ENCODE measurements at places on chromosomes 7 and 10.

DNA sequence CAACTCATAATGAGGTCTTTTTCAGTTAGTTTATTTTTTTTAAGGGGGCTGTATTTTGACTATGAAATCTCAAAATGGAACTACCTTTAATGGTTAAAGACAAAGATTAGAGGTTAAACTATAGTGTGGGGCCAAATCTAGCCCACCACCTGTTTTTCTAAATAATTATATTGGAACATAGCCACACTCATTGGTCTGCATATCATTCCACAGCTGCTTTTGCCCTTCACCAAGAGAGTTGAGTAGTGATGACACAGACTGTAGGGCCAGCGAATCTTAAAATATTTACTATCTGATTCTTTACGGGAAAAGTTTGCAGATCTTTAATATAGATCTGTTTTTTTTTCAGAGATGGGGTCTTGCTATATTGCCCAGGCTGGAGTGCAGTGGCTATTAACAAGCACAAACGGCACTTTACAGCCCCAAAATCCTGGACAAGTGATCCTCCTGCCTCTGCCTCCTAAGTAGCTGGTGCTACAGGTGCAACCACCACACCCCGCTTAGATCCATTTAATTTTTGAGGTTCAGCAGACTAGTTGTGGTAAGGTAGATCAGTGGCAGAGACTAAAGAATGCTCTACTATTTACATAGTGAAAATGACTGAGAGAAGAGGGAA, 25.8 kb downstream of the EPC1 start:
- no peak for DNase-seq

DNA sequence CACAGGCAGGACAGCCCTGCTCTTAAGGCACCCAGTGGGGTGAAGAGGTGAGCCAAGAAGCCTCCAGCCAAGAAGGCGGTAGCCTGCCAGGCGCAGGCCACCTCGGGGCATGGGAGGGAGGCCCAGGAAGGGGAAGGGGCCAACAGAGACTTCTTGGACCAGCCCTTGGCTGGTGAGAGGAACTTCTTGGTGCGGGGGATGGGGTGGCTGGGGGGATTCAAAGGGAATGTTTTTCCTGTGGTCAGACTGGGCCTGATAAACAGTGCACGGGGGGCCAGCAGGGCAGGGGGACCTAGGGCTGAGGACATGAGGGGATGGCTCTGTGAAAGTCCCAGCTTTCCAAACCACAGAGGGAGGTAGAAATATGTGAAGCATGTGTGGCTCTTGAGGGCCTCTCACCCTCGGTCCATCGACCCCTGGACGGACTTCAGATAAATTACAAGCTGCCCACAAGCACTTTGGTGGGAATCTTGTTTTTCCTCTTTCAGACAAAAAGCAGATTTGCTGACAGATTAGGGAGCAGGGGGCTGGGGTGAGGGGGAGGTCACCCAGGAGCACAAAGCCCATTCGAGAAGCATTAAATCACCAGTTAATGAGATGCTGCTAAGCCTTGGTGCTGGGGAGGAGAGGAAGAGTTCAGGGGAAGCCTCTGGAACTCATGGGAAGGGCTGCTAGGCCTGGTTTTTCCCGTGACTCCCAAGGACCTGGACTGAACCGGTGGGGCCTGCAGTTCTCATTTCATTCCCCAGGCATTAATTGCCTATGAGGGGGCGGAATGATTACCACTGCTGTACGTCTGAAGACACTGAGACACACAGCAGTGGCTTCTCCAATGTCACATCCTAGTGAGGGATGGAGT, 11.3 kb downstream of the CRYGN start:
- no peak for DNase-seq

DNA sequence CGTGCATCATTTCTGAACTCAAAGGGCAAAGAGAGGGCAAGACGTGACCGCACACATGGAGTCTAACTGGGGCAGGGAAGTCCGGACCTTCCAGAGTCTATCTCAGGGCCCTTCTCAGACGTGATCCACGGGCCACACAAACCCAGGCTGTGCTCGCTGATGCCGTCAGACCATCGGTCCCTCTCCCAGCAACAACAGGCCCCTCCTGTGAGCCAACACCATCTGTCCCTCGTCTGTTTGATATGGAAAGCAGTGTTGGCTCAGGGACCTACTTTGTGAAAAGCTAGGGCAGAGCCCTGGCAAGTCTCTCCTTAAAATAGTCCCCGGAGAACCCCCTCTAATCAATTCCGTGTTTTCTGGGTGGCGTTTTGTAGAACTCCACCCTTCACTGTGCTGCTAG, 208.8 kb downstream of the TCERG1L start:
- DNase-seq = no peak

DNA sequence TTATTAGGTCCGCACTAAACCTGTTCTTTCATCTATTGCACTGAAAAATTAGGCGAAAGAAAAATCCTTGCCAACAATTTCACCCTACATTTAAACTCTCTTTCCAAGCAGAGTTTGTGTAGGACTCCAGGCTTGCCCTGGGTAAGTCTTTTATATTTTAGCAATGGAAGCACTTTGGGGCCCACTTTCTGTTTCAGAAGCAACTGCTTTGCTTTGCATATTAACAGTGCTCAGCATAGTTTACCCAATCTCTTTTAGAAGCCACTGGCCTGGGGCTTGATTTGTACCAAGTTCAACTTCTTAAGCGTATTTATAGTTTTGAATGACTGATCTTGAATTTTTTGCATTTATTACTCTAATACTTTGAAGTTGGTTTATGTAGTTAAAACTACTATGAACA, 78.8 kb upstream of the MDFIC start:
- no peak for DNase-seq

- no peak for DNase-seq
Observed at GRCh38 chr7:20240080-20240926, 23.1 kb upstream of the MACC1 start.

DNA sequence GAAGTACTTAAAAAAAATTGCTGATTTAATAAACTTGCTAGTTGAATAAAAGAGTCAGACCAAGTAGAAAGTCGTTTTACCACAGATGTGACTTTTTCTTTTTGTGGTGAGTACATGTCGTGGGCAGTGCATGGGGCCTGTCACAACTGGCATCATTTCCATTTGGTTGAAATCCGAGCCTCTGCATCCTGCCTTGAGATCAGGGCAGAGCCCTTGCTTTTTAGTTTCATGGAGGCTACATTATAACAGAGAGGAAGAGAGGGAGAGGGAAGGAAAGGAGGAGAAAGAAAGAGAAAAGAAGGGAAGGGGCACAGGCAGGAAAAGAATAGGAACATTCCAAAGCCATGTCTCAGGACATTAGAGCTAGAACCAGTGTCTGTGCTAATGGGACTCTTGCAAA, 20.4 kb upstream of the INSYN2A start:
- no peak for DNase-seq

- DNase-seq = no peak
Observed at GRCh38 chr7:1669064-1669951, 769 bp upstream of the ELFN1 start.

GRCh38 chr7:91019686-91020385, 244.4 kb upstream of the FZD1 start:
- no peak for DNase-seq

DNA sequence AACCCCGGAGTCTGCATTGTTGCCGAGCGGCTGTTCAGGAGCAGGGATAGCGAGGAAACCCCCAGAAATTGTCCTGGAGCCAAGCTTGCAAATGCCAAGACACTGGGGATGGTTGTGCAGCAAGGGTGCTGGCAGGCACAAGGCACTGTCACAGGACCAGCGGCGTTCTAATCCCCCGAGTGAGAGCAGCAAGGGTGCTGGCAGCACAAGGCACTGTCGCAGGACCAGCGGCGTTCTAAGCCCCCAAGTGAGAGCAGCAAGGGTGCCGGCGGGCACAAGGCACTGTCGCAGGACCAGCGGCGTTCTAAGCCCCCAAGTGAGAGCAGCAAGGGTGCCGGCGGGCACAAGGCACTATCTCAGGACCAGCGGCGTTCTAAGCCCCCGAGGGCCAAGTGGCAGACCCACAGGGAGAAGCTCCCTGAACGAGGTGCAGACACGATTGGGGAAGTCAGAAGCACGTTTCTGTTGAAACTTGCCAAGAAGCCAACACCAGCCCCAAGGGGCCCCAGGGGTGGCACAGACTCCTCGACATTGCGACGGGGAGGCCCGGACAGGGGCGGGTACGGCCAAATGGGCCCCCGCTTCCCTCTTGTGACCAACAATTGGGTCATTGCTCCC, 40.4 kb upstream of the INPP5A start:
- DNase-seq = no peak

DNA sequence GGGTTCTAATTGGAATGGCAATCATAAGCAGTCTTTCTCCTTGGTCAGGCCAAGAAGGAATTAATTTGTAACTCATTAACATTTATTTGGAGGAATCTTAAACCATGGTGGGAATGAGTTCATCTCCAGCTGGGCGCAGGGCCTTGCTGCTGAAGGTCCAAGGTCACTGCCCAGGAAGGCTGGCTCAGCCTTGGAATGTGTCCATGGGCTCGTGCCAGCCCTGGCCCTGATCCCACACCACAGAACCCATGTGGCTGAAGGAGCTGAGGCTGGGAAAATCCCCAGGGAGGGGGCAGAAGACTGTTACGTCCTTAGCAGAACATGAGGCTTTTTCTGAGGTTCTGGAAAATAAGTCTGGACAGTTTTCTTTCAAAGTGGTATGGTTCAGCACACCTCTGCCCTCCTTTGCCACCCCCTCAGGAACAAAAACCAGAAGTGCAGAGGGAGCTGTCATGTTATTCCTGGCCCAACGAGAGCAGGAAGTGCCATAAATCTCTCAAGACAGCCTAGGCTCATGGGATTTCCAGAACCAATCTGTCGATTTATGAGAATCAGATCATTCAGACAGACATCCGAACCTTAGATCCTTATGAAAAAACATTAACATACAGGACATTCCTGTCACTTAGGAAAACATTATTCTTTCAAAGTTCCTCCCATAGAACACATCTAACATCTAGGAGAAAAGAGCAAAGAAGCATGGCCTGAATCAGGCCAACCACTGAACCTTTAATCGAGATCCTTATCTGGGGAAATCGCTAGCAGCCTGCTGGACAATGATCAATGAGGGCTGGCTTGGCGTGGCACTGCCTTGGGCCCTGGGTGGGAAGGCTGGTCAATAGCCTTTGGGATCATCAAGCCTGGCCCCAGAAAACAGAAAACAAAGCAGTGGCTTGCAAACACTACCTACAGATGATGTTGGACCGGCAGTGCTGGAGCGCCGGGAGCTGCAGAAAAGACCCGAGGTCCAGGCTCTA, 134.3 kb downstream of the TAX1BP1 start:
- no peak for DNase-seq

DNA sequence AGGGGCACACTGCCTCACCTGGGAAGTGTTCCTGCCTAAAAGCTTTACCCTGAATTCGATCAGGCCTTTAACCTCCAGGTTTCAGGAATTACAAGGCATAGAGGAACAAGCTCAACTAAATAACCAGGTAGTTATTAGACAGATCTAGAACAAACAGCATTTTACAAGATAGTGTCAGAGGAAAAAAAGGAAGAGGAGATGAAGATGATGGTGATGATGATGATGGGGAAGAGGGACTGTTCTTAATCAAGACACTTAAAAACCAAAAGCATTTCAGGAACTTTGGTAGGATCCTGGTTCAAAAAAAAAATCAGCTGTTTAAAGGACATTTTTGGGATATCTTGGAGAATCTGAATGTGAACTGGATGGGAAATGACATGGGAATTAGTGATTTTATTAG, 11.5 kb downstream of the RBM17 start:
- DNase-seq = no peak

DNA sequence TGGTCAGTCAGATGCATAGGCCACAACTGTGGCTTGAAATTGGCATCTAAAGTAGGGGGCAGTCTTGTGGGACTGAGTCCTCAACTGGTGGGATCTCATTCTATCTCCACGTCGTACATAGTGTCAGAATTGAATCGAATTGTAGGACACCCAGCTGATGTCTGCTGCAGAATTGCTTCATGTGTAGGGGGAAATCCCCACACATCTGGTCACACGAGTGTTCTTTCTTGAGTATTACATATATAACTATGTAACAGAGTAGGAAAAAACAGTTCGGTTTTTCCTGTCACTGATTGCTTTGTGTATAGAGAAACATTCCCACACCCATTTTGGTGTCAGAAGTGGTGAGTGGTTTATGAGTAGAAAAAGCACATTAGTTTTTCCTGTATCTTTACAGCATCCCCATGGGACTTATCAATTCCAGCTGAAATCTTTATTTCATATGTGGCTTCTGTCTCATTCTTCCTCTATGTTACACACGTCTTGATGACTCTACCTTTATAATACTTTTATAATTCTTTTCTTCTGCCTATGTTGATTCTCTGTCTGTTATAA, 79.4 kb upstream of the PCGF5 start:
- no peak for DNase-seq

DNA sequence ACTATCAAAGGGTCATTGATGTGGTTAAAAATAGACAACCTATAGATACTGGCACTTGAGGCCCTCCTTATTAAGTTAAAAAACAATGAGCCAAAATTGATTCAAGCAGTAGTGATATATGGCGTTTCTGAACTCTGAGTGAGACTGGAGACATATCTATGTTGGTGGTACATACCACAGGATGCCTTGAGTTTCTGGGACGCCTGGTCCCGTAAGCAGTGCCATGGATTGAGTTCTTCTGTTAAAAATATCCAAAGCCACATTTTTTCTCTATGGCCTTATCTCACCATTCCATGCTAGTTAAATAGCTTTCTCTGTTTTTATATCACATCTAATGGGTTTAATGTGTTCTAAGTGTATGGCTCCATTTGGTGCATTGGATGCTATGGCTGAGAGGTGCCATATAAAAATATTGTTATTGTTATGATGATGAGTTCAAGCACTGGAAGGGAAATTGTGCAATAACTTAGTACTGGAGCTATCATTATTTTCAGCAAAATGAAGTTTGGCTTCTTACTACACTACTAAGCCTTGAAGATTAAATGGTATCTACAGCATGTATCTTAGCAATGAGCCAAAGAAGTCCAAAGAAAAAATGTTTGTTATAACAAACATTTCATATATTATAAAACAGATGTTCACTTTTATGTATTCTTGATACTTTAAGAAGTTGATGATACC, 713.9 kb downstream of the SUGCT start:
- no peak for DNase-seq

GRCh38 chr10:52136921-52137320, 177.2 kb upstream of the DKK1 start:
- no peak for DNase-seq

GRCh38 chr7:140611641-140612040, 29.0 kb downstream of the DENND2A start:
- no peak for DNase-seq

GRCh38 chr7:2970307-2970664, 73.4 kb downstream of the CARD11 start:
- DNase-seq = no peak

- DNase-seq = no peak
Observed at GRCh38 chr7:110856704-110857103, 234.2 kb upstream of the LRRN3 start.

All from stimulated activated CD8-positive, alpha-beta memory T cell treated with anti-CD3 and anti-CD28 coated beads, Interleukin-4, amount 100 ng/mL, for 1 hour (primary cell).